Activated T-cell treated with anti-CD3 and anti-CD28 coated beads, Interleukin-2, amount 50 U/mL, for 72 hours (primary cell): ENCODE measurements at places on chromosomes 2 and 18. TPM values are rescaled to one million over a fixed set of nuclear protein-coding genes. Genes with fewer than 3 reads are reported as not detected.

Gene INHA
- total RNA-seq = not detected

Gene POTEC
- not detected for total RNA-seq

Gene DSG1
- total RNA-seq = not detected

DNA sequence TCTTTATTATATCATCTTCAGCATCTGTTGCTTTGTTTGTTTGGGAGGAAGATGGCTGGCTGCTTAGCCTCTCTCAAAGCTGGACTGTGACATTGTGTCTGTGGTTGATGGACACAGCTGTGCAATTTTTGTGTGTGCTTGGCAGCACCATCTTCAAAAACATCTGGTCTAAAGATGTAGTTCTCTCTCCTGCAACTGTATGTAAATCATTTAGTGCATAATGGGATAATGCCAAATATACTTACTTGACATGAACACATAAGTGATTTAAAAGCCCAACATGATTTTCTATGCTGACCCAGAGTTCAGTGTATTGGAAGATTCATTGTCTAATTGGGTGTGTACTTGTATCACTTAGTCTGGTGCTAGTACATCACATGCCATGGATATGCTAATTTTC is 112.2 kb downstream of the MAP4K4 start:
- no peaks in the 10 kb centered on the region for H3K27me3 ChIP-seq
- H3K36me3 ChIP-seq = no peaks in the 10 kb centered on the region
- H3K4me1 ChIP-seq = peaks cover 51% of the 10 kb centered on the region
- no peak for DNase-seq
- no peak overlapping the region for H3K4me3 ChIP-seq

- peaks cover 80% of the 10 kb centered on the region for H3K4me1 ChIP-seq
- peak overlapping the region; percentile 94 for H3K27ac ChIP-seq
- no peak for DNase-seq
- H3K27me3 ChIP-seq = no peaks in the 10 kb centered on the region
These were observed 2.3 kb downstream of the WIPF1 start for GRCh38 chr2:174595116-174595809.

GRCh38 chr2:116586328-116586689 is 1228.2 kb upstream of the DDX18 start:
- no peak overlapping the region for H3K27ac ChIP-seq
- no peaks in the 10 kb centered on the region for H3K4me1 ChIP-seq
- no peaks in the 10 kb centered on the region for H3K36me3 ChIP-seq
- no peak for DNase-seq
- H3K27me3 ChIP-seq = no peaks in the 10 kb centered on the region
- H3K4me3 ChIP-seq = no peak overlapping the region
